ENCODE measurements at places on chromosomes 13 and 19. TPM values are rescaled to one million over a fixed set of nuclear protein-coding genes. Genes with fewer than 3 reads are reported as not detected.

The OR7A10 gene
- total RNA-seq: not detected

DNA sequence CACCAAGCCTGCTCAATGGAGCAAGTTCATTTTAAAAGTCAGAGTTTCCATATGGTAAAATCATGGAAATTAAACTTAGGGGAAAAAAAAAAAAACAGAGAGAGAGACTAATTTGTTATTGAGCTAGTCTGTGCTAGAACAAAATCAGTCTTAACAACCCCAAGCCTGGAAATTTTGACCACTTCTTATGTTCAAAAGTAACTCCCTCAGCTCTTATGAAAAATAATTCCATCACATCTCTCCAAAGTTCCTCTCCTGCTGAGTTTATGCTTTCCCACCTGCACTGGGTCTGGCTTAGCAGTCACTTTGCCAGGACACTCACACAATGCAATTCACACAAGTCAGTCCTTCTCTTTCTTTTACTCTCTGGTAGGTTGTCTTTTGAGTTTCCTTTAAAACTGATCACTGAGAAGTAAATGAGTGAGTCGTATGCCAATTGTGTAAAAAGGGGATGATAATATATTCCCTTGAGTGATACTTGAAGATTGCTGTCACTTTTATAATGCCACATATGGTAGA is 92.6 kb downstream of the ENOX1 start:
- no peak overlapping the region for H3K27ac ChIP-seq
- DNase-seq: no peak

GRCh38 chr13:110561344-110562035 is at the start of gene RAB20:
RAB20 (minus strand) TSS chr13:110561722; CDS start chr13:110561519, 203 bp downstream.
- no peaks in the 10 kb centered on the region for H3K36me3 ChIP-seq
- H3K4me1 ChIP-seq: peaks cover 13% of the 10 kb centered on the region
- H3K4me3 ChIP-seq: peak within 1 kb of the TSS; percentile 75
- no peaks in the 10 kb centered on the region for H3K27me3 ChIP-seq
- peak within 1 kb of the TSS; percentile 98 for H3K27ac ChIP-seq
- peak; percentile 91 for DNase-seq

- H3K27me3 ChIP-seq: peaks cover 37% of the 10 kb centered on the region
- no peaks in the 10 kb centered on the region for H3K36me3 ChIP-seq
- no peaks in the 10 kb centered on the region for H3K4me1 ChIP-seq
Measured at GRCh38 chr19:55440411-55441105, 2.5 kb downstream of the SHISA7 start.

DNA sequence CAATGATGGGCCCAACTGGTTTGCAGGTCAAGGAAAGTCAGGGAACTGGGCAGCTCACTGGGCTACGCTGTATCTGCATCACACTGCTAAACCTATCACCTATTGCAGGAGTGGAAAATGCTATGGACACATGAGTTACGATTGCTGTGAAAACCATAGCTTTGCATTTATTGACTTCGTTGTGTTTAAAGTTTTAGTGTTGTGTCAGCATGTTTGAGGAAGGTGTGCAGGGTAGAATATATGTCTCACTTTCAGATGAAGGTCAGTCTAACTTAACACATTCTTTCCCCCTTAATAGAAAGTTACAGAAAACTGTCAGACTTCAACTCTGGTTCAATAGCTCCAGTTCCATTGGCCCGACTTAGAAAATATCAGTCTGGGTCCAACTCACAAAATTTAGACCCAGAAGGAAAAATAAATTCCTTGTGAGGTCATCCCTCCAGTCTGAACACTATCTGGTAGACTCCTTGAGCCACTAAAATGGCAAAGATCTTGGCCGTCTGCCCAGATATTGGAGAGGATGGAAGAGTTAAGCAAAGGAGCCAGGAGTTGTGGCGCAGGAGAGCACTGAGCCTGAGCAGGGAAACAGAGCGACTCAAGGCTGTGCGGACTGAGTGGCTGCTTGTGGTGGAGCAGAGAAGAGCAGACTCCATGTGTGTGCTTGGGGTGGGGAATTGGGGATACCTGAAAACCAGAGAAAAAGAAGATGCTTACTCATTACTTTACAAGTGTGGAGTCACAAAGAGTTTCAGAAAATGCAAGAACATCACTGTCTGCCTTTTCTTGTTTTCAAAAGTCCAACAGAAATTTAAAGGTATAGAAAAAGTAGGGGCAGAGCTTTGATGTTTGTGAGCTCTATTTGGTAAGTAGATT is 518.5 kb downstream of the FGF9 start:
- H3K36me3 ChIP-seq: no peaks in the 10 kb centered on the region
- no peak overlapping the region for H3K27ac ChIP-seq
- H3K27me3 ChIP-seq: no peaks in the 10 kb centered on the region
- no peak for DNase-seq

The ACP7 gene
- not detected for total RNA-seq

DNA sequence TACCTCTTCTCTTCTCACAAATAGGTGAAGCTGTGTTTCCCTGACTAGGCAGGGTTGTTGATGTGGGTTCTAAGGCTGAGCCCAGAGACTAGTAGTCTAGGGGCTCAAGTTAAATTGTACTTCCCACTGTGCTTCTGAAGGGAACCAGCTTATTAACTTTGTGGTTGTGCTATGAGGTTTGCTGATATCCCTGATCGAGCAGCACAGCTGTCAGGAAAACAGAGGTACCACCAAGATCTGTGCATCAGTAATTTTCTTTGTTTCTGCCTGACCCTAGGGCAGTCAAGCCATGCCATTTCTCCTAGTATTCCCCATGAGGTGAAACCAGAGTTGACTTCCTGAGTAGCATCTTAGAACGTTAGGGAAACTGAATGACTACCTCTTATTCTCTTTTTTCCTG is 853.8 kb upstream of the MIR17HG start:
- H3K4me3 ChIP-seq: no peak overlapping the region
- no peaks in the 10 kb centered on the region for H3K4me1 ChIP-seq
- H3K27ac ChIP-seq: no peak overlapping the region

DNA sequence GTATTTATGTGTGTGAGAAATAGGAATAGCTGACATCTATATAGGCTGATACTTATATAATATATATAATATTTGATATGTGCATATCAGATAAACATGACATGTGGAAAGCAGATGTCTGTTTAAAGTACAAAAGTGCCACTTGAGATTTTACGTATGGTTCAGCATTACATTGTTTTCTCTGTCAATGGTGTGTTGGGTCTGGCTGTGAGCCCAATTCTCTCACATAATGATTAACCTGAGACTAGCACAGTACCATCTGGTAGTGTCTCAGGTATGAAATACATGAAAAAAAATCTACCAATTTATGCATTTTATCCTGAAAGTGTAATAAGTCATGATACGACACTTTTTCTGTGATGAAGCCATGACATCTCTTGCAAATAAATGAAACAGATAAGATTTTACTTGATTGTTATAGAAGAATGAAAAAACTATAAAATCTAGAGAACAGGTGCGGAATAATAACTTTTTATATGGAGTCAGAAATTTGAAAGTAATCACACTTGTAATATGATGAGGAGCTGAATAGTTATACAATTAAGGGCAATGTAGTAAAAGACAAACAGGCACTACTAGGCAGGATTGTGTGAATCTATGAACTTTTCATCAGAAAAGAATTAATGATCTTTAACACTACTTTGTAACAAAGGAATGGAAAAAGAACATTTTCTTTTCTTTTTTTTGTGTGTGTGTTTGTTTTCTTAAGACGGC is 1405.0 kb downstream of the OLFM4 start:
- H3K4me3 ChIP-seq: no peak overlapping the region
- no peaks in the 10 kb centered on the region for H3K4me1 ChIP-seq
- H3K36me3 ChIP-seq: no peaks in the 10 kb centered on the region
- peak; percentile 17 for DNase-seq
- H3K27ac ChIP-seq: no peak overlapping the region
- no peaks in the 10 kb centered on the region for H3K27me3 ChIP-seq

DNA sequence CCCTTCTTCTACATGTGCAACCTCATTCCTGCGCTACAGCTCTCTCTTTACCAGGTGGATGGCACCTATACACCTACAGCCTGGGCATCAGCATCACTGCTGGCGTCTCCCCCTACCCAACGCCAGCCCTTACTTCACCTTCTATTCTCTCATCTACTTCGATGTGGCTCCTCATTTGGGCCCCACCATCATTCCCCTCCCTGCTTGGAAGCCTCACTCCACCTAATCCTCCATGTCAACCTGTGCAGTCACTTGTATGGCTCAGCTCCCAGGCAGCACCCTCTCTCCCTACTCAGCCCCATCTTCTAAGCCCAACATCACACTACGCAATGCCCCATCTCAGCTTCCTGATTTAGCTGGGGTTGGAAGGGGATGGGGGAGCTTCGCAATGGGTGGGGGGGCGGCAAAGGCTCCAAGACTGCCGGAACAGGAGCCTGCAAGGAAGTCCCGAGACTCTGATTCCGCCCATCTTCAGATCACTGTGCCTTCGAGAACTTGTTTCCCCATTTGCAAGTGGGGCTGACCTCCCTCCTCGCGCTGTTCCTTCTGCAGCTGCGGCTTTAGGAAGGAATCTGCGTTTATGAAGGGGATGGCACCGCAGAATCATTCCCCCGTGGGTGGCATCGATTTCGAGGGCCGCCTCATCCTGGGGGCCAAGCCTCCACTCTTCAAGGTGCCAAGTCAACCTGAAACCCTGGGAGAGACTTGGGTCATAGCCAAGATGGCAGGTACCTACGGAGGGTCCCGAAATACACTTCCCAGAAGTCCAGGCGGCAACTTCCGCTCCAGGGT is 913 bp downstream of the MZF1 start:
- H3K27ac ChIP-seq: peak overlapping the region; percentile 100
- H3K27me3 ChIP-seq: no peaks in the 10 kb centered on the region
- peaks cover 11% of the 10 kb centered on the region for H3K4me1 ChIP-seq
- peak overlapping the region; percentile 98 for H3K4me3 ChIP-seq
- no peak for DNase-seq
- H3K36me3 ChIP-seq: peaks cover 4% of the 10 kb centered on the region

DNA sequence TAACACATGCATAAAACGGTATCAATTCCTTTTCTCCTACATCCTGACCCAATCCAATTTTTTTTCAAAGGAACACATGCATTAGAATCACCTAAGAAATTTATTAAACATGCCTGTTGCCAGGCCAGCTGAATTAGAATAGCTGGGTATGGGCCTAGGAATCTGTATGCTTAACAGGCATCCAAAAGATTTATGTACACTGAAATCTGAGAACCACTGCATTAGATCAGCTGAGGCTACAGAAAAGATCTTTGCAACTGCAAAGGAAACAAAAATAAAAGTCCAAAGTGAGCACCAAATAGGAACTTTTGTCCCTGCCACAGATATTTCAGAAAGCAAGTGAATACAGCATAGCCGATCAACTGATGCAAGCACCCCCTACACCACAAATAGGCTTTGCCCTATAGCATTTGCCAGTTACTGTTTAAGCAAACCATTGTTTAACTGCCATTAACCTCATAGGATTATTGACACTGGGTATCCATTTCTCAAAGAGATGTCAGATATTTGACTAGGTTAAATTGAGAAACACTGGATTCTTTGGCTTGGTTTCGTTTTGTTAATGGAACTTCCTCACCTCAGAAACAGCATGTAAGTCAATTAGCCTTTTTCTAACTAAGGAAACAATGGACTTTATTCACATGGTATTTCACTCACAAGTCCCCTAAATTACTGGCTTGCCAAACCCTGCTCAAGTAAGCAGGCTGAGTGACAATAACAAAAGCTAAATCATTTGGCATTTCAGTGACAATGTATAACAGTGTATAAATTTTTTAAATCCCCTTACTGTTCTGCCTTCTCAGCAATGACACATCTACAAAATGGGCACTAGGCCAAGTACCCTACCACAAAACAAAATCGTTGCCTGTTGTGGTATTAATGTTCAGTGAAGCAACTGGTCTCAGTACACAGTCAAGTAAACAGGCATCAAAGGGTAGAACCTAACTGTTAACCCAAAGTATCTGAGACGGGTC is 67.8 kb downstream of the SUCLA2 start:
- H3K27me3 ChIP-seq: no peaks in the 10 kb centered on the region
- peaks cover 4% of the 10 kb centered on the region for H3K4me1 ChIP-seq

- H3K4me1 ChIP-seq: no peaks in the 10 kb centered on the region
- H3K36me3 ChIP-seq: no peaks in the 10 kb centered on the region
- H3K27me3 ChIP-seq: no peaks in the 10 kb centered on the region
- no peak overlapping the region for H3K4me3 ChIP-seq
Measured at GRCh38 chr13:93862259-93862658, 617.2 kb downstream of the DCT start.

GRCh38 chr13:24254146-24254841 is 55.1 kb upstream of the C1QTNF9 start:
- no peak for DNase-seq
- no peak overlapping the region for H3K4me3 ChIP-seq
- H3K4me1 ChIP-seq: no peaks in the 10 kb centered on the region
- no peak overlapping the region for H3K27ac ChIP-seq
- H3K36me3 ChIP-seq: no peaks in the 10 kb centered on the region

- no peak overlapping the region for H3K4me3 ChIP-seq
- H3K27ac ChIP-seq: no peak overlapping the region
- H3K36me3 ChIP-seq: no peaks in the 10 kb centered on the region
- H3K27me3 ChIP-seq: peaks cover 16% of the 10 kb centered on the region
Measured at GRCh38 chr19:10285393-10285792, 1.4 kb upstream of the ICAM4 start.

DNA sequence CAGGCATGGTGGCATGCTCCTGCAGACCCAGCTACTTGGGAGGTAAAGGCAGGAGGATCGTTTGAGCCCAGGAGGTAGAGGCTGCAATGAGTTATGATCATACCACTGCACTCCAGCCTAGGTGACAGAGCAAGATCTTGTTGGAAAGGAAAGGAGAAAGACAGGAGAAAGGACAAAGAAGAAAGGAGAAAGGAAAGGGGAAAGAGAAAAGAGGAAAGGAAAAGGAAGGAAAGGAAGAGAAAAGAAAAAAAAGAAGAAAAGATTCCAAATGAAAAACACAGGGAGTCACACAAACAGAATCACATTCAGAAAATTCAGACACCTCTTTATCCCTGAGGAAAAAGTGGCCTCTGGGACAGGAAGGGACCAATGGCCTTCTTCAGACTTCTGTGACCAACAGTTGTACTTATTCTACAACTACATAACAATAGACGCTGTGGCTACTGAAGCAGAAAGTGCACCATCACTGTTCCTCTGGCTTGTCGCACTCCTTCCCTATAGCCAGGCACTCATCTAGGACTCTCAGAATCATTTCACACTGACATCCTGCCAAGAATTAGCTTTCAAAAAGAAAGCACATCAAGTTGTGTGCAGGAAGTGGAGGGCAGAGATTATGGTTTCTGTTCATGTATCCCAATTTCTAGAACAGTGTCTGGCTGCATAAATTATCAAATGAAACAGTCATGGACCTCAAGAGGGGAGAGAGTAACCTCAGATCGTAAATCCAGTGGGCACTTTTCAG is 5.9 kb downstream of the MTMR6 start:
- H3K4me1 ChIP-seq: no peaks in the 10 kb centered on the region
- H3K4me3 ChIP-seq: no peak overlapping the region
- no peaks in the 10 kb centered on the region for H3K27me3 ChIP-seq
- DNase-seq: peak; percentile 18
- no peak overlapping the region for H3K27ac ChIP-seq
- H3K36me3 ChIP-seq: no peaks in the 10 kb centered on the region

GRCh38 chr13:101452519-101453485 is at the start of gene ITGBL1:
ITGBL1 (plus strand) TSS chr13:101452675; CDS start chr13:101452834, 159 bp downstream.
- H3K27me3 ChIP-seq: no peaks in the 10 kb centered on the region
- no peaks in the 10 kb centered on the region for H3K36me3 ChIP-seq
- no peak within 1 kb of the TSS for H3K27ac ChIP-seq
- no peaks in the 10 kb centered on the region for H3K4me1 ChIP-seq
- DNase-seq: no peak
- no peak within 1 kb of the TSS for H3K4me3 ChIP-seq

DNA sequence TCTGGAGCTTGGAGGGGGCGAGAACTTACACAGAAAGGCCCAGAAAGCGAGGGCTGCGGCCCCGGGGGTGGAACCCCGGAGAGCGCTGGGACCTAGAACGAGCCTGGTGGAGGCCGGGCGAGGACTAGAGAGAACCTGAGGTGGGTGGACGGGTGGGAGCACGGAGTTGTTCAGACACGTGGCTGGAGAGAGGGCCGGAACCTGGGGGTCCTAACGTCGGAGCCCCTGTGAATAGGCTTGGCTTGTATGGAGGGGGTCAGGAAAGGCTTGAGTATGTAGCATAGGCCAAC is 383 bp downstream of the ZNF581 start:
- peak overlapping the region; percentile 72 for H3K27ac ChIP-seq
- no peaks in the 10 kb centered on the region for H3K27me3 ChIP-seq
- peaks cover 4% of the 10 kb centered on the region for H3K4me1 ChIP-seq
- H3K36me3 ChIP-seq: no peaks in the 10 kb centered on the region
